ENCODE measurements at places on chromosomes 7 and 10. TPM values are rescaled to one million over a fixed set of nuclear protein-coding genes. Genes with fewer than 3 reads are reported as not detected.

ARHGAP22 gene
- 27.6 TPM for total RNA-seq

PRLHR gene
- not detected for total RNA-seq

CEP41 gene
- 26.6 TPM for total RNA-seq

PUS7 gene
- total RNA-seq = 10.7 TPM

GARIN1A gene
- not detected for total RNA-seq

ASB10 gene
- total RNA-seq = not detected

DDC gene
- total RNA-seq = not detected

GIMAP2 gene
- 1.2 TPM for total RNA-seq

VIPR2 gene
- not detected for total RNA-seq

PON1 gene
- total RNA-seq = not detected

AGBL3 gene
- total RNA-seq = 2.1 TPM

C7orf33 gene
- total RNA-seq = not detected

ATRNL1 gene
- total RNA-seq = under 0.01 TPM

ZNF518A gene
- total RNA-seq = 7.8 TPM

WDR86 gene
- total RNA-seq = 17.6 TPM

GIMAP7 gene
- not detected for total RNA-seq

ORC5 gene
- total RNA-seq = 15.3 TPM

ACTR3C gene
- 4.6 TPM for total RNA-seq

PRF1 gene
- total RNA-seq = not detected

GPR26 gene
- total RNA-seq = not detected

FZD1 gene
- total RNA-seq = 3.5 TPM

EBLN1 gene
- not detected for total RNA-seq

COBL gene
- total RNA-seq = not detected

CHN2 gene
- total RNA-seq = 2.6 TPM

C10orf143 gene
- under 0.01 TPM for total RNA-seq

CALD1 gene
- 253 TPM for total RNA-seq

FGF8 gene
- not detected for total RNA-seq

TCERG1L gene
- not detected for total RNA-seq

IKZF1 gene
- not detected for total RNA-seq

ATOH7 gene
- not detected for total RNA-seq

ABCB1 gene
- total RNA-seq = not detected

NPSR1 gene
- not detected for total RNA-seq

TRAPPC14 gene
- total RNA-seq = 9.2 TPM

SLC16A12 gene
- total RNA-seq = 0.29 TPM

AMZ1 gene
- total RNA-seq = 1.7 TPM

TFPI2 gene
- 763 TPM for total RNA-seq

CEP55 gene
- total RNA-seq = 66.1 TPM
